NCI-H1930 (cell line): ENCODE measurements at places on chromosomes 12 and 14.

- no peak for DNase-seq
Observed at GRCh38 chr12:79406993-79407392, 283.8 kb downstream of the PAWR start.

DNA sequence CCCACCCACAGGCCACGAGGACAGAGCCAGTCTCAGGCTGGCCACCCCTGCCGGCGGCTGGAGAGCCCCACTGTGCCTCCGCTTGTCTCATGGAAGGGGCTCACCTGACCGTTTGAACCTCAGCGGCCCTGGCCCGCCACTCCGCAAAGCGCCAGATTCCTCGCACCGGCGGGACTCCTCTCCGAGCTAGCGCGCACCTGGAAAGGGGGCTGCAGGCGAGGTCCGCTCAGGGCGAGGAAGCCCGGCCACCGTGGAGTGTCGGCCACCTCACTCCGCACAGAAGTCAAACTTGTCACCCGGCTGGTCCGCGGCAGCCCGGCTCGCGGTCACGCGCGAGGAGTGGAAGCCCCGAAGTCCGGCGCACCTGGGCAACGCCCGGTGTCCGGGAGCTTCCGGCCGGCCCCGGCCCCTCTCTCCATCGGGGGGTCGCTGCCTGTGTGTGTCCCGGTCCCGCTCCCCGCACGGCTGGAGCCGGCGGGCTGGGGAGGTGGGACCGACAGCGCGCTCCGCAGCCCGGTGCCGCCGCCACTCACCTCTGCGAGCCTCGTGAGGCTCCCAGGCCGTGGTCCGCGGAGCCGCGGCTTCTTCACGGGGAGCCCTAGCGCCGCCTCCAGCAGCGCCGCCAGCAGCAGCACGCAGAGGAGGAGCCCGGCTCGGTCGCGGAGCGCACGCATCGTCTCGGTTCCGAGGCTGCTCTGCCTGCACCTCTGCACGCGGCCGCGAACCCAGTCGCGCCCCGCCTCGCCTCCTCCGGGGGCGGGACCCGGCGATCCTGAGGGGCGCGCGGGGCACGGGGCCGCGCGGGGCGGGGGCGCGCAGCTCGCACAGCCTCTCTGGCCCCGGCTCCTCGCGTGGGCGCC, at the start of gene ISM2:
TSS of gene ISM2 (minus strand) at position 697 of the 860 bp plus-strand sequence. CDS start at position 674, 23 bp downstream.
- DNase-seq = peak; percentile 65

- DNase-seq = no peak
Observed at GRCh38 chr12:117404203-117404853, 42.9 kb upstream of the NOS1 start.

DNA sequence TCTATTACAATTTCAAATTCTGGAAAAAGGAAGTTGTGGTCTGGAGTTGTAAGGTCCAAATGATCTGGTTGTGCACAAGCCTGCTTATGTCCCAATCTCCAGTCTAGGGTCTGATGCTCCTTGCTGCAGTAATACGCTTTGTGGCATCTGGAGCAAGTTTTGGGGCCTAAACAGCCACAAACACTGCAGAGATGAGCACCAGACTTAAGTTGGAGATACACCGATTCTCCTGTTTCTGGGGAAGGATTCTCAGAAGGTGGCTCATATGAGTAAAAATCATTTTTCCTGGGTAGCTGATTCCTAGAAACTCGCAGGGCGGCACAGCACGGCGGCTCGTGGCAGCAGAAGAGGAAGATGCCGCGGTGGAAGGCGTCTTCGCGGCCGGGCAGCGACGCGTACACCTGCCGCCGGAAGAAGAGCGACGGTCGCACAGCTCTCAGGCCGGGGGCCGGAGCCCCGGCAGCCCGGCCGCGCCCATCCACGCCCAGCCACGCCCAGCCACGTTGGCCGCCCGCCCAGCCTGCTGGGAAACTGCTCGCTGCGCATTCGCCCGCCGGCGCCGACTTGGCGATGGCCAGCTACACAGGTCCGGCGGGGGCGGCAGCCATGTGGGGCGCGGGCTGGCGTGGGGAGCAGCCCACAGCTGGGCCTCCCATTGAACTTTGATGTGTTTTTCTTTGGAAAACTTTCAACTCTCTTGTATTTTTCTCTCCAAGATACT, 129.0 kb downstream of the ASCL4 start:
- DNase-seq = peak; percentile 80

GRCh38 chr12:120662879-120663278, 22.5 kb downstream of the CABP1 start:
- no peak for DNase-seq

DNA sequence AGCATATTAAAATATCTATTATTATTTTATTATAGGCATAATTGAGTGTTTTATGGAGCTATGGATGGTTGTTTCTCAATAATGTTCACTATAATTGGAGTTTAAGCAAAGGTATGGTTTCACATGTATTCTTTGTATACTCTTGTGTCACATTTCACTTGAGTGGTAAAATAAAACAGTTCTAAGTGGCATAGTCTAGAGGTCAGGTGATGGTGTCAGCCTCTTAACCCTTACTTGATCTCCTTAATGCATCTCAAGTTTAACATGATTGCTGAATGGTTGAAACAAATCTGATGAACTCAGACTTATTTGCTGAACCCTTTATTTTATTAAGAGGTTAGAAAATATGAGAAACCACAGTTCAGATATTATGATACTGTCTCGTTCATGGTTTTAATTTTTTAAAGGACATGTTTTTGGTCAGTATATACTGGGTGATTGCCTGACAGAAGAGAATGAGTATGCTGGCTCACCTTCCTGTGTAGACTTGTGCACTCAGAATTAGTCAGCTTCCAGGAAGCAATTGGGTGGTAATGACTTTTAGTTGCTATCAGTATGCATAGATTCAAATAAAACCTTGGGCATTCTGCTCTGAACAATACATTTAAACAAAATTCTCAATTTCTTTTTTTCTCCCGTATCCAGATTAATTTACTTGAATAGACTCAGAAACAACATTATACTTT, 464.6 kb downstream of the PCNX1 start:
- DNase-seq = no peak

- DNase-seq = no peak
Observed at GRCh38 chr14:50828721-50829488, 2.1 kb downstream of the NIN start.

GRCh38 chr12:105967038-105967776, 171.5 kb downstream of the NUAK1 start:
- DNase-seq = no peak

GRCh38 chr12:111748151-111748672, 18.5 kb upstream of the ALDH2 start:
- no peak for DNase-seq

DNA sequence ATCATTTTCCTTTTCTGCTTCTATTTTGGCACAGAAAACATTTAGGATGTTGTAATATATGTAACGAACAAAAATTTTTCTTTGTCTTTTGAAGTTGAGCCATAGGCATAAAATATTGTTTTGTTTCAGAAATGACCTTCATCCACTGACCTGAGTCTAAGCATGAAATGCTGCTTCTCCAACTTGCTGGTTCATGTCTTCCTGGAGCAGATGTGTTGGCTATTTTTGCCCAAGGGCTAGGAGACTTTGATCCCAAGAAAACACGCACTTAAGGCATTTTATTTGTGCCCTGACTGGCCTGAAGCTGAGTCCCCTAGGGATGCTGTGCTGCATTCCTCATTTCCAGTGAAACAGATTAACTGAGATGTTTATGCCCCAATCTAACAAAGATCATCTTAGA, 27.2 kb upstream of the ALG10B start:
- no peak for DNase-seq

- DNase-seq = no peak
Observed at GRCh38 chr14:63163306-63163705, 40.9 kb upstream of the RHOJ start.
